ENCODE measurements at places on chromosomes 12 and 14.

DNA sequence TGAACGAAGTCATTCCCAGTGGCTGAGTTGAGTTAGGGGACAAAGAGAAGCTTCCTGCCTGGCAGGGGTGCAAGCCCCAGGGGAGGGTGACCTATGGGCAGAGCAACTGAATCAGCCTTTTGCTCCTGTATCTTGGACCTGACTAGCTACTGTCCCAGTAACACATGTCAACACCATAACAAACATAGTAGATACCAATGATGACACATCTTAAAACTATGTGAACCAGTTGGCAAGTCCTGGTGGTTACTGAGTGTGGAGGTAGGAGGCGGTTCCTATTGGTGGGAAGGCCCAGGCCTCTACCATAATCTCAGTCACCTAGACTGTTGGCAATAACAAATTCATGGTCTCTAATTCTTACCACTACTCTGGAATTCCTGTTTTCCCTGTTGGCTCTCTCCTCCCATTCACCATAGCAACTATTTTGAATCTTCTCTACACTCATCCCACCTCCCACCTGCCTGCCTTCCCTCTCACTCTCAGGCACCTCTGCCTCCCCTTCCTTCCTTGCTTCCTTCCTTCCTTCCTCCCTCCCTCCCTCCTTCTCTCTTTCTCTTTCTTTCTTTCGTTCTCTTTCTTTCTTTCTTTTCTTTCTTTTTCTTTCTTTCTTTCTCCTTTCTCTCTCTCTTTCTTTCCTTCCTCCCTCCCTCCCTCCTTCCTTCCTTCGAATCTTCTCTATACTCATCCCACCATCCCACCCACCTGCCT lies 8.1 kb upstream of the P2RX7 start:
- no peak for DNase-seq

GRCh38 chr14:57846596-57846995 lies 19.3 kb downstream of the SLC35F4 start:
- no peak for DNase-seq

DNA sequence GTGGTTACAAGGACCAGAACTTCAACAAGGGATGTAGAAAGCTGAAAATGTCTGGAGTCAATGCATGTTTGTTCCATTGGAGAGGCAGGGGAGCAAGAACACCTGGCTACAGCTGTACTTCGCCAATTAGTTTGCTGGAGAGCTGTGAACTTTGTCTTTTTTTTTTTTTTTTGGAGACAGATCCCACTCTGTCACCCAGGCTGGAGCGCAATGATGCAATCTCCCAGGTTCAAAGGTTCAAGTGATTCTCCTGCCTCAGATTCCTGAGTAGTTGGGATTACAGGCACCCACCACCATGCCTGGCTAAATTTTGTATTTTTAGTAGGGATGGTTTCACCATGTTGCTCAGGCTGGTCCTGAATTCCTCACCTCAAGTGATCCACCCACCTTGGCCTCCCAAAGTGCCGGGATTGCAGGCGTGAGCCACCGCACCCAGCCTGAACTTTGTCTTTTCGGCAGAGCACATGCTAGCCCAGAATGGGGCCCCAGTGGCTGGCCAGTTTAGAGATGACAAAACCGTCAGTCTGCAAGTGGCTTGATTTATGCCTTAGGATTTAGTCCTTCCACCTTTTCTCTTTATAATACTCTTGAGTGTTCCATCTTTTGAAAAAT lies 55.5 kb downstream of the AVPR1A start:
- DNase-seq = no peak

DNA sequence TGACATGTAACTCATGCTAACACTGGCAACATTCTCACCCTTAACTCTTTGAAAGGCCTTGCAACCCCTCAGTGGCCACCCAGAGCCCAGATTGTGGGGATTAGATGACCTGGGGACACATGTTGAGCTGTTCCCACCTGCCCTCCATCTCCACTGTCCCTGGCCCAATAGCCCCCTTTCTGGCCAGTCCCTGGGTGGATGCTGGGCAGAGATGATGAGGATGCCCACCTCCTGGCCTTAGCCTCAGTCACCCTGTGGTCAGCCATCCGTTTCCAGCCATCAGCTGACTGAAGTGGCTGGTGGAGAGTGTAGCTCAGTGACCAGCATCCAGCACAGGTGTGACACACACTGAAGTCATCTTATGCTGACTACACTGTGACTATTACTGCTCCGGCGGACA lies 4.7 kb downstream of the ANHX start:
- no peak for DNase-seq

DNA sequence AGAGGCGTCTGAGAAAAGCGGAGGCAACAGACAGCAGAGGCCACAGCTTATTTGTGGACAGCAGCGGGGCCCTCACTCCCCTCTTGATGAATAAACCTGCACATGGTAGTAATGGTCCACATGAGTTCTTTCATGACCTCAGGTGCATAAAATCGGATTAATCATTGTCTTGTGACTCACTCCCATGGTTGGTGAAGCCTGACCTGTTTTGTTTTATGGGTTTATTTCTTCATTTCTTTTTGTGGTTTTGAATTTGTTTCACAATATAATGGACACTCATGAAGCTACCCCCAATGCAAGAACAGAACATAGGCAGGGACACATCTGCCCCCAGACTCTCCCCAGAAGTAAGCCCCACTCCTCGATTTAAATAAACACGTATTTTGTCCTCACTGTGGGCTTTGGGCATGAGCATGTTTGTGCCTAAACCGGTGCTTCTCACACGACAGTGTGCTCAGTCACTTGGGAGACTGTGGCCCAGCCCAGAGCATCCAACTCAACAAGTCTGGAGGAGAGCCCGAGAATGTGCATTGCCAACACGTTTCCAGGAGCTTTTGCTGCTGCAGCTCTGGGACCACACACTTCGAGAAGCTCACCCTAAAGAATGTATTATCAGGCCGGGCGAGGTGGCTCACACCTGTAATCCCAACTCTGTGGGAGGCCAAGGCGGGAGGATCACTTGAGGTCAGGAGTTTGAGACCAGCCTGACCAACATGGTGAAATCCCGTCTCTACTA lies 116.1 kb downstream of the SCARB1 start:
- DNase-seq = no peak

DNA sequence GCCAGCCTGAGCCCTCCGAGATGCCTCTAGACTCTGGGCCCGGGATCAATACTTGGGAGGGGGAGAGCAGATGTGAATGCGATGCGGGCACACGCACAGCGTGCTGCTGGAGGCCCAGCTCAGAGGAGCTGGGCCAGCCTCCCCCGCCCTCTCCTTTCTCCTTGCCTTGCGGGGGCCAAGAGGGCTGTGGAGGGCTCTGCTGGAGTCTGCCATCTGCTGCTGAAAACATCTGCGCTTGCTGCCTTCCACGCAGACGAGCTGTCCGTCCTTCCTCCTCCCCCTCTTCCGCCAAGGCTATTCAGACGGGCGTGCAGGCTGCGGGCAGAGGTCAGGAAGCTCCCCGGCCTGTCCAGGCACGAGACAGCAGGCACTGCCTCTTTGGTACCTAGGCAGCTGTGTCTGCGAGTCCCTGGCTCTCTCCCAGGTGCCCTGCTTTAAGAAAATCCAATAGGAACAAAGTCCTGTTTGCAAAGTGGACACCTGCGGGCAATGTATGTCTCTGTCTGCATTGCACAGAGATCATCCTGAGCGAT lies 75.2 kb downstream of the SPRING1 start:
- DNase-seq = no peak

Measured in stimulated activated CD8-positive, alpha-beta memory T cell treated with anti-CD3 and anti-CD28 coated beads, Interleukin-12 subunit alpha, Interleukin-12 subunit beta, amount 100 ng/mL, for 4 hours (primary cell).